Placental pericyte (primary cell): ENCODE measurements at places on chromosomes 16 and 17. TPM values are rescaled to one million over a fixed set of nuclear protein-coding genes. Genes with fewer than 3 reads are reported as not detected.

Gene GPR142
- not detected in 2 replicates for total RNA-seq

Gene FGF11
- under 0.01 and 0.44 TPM in 2 replicates for total RNA-seq

Gene AOC3
- under 0.01 and 0.22 TPM in 2 replicates for total RNA-seq

Gene RSKR
- 2.6 and 7.6 TPM in 2 replicates for total RNA-seq

Gene P2RX1
- total RNA-seq: 5.3 and 8.5 TPM in 2 replicates

Gene OR1A1
- total RNA-seq: not detected in 2 replicates

Gene TBC1D3C
- total RNA-seq: not detected in 2 replicates

Gene LAT
- total RNA-seq: 0.72 and 1.1 TPM in 2 replicates

Gene CCL3
- not detected in 2 replicates for total RNA-seq

Gene WNK4
- total RNA-seq: 0.44 and 1.0 TPM in 2 replicates

Gene HOXB4
- under 0.01 and 0.57 TPM in 2 replicates for total RNA-seq

Gene TNFSF13
- total RNA-seq: 0.44 and 0.72 TPM in 2 replicates

Gene GCGR
- not detected in 2 replicates for total RNA-seq

Gene MAP2K6
- total RNA-seq: 2.0 TPM in 2 replicates

Gene CBX4
- total RNA-seq: 29.8 and 62.2 TPM in 2 replicates

Gene HP
- total RNA-seq: not detected in 2 replicates

Gene TTLL6
- total RNA-seq: under 0.01 and 0.44 TPM in 2 replicates

Gene CACNG1
- not detected in 2 replicates for total RNA-seq

Gene TBC1D3K
- not detected in 2 replicates for total RNA-seq

Gene ST6GALNAC1
- not detected in 2 replicates for total RNA-seq

Gene OR3A3
- total RNA-seq: not detected in 2 replicates

Gene HEATR9
- total RNA-seq: not detected in 2 replicates

Gene NPIPB12
- total RNA-seq: 10.7 and 22.8 TPM in 2 replicates

Gene SLC5A11
- 0.14 TPM in 1 of 2 replicates, not detected in the other for total RNA-seq

Gene SLC13A2
- total RNA-seq: not detected in 2 replicates

Gene PRM1
- not detected in 2 replicates for total RNA-seq

Gene MRPS23
- 21.4 and 34.9 TPM in 2 replicates for total RNA-seq

Gene BTBD17
- not detected in 2 replicates for total RNA-seq

Gene CCL5
- 0.29 TPM in 1 of 2 replicates, not detected in the other for total RNA-seq
